NCI-H510A (cell line): ENCODE measurements at places on chromosomes 5 and 9.

DNA sequence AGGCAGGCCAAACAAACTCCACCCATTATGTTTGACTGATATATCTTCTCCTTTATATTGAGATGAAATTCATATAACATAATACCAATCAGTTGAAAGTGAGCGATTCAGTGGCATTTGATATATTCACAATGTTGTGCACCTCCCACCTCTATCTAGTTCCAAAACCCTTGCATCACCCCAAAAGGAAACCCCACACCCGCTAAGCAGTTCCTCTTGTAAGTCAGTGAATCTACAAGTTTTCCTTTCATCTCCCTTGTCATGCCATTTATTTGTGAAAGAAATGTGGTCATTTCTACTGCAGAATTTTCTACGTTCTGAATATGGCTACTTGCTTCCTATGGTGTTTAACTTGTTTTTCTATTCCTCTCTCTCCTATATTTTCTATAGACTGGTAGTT, 99.4 kb upstream of the PTPN3 start:
- no peak for DNase-seq

DNA sequence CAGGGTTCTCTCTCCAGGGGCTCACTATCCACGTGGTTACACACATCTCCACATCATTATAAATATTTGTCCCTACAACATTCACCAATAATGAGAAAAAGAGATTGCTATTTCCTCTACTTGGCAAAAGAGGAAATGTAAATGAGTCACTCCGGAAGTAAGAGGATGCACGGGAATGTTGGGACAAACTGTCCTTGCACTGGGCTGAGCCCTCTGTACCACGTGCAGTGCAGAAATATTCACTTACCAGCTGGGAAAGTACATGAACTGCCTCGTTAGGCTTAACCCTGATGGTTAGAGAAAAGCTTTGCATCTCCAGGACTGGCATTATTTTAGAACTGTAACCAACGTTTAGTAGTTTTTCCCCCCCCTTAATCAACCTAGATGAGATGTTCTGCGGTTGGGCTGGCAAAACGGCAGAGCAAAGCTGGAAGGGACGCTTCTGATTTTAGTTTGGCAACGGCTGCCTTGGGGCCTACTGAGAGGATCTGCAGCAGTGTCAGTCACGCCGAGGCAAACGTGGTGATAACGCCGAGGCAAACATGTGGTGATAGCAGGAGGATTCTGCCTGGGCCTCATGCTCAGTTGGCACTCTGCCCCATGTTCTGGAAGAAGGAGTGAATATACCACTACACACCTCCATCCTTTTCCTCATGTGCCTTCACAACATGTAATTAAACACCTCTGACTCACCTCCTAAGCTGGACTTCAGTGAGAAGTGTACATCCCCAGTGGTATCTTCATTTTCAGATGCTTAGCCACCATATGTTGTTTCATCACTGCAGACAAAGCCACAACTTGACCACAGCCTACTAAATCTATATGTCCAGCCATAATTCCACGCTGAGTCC, 661.4 kb upstream of the KLF4 start:
- DNase-seq = no peak

- no peak for DNase-seq
Measured at GRCh38 chr5:53376853-53377252, 103.6 kb upstream of the FST start.

DNA sequence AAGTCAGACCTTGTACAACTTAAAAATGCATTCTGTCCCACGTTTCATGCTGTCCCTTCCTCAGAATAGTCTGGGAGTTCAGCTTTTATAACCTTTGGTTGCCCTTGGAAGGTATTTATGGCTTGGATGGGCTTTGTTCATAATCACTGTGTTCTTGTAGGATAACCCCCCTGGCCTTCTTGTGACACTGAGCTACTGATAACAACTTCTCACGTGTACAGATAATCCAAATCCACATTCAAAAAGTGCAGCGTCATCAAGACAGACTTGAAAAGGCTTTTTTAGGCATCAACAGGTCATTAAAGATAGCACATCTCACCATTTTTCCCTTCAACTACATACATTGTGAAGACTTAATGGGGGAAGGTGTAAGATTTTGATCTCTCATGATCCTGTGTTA, 42.0 kb downstream of the SLC1A3 start:
- no peak for DNase-seq

DNA sequence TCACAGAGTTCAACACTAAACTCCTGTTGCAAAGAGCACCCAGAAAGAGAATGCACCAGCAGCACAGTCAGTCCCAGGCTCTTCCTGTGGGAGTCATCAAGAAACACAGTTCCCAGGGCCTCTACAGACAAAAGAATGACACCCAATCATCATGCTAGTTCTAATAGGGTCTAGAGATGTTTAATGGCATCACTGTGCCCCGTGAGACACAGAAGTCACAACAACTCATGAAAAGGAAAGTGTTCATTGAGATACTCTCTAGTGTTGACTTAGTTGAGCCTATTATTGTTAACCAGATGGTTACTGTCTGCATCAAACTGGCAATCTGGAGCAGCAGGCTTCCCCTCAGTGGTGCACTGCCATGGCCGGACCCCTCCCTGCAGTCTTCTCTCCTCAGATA, 1.6 kb downstream of the KLHL3 start:
- DNase-seq = no peak

DNA sequence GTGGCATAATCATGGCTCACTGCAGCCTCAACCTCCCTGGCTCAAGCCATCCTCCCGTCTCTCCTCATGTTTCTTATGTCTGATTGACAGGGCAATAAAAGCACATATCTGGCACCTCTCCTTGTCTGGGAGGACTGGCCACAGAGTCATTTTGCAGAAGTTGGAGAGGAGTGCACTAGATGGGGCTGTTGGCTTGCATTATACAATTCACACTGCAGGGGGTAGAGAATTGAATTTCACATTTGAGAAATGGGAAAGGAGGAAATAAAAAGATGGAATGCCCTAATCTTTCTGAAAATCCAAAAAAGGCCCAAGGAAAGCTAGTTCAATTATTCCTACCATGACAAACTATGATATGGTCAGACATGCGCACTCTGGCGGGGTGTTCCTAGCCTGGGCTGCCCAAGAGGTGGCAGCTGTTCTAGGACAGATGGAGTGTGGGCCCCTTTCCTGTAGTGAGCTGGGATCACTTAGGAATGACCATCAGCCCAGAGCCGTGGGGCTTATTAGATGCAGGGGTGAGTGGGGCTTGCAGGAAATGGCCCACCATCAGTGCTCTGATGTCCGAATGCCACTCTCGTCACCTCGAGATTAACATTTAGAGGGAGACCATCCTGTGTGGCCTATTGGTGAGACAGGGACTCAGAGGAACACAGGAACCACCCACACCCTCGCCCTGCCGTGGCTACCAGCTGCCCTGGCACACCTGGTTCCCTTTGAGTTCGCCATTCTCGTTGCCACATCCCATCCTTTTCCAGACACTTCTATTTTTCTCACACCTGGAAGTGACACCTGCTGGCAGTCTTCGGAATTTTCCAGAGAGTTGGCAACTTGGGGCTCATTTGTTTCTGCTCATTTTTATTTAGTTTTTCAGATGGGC, 21.8 kb upstream of the ANKRD18A start:
- DNase-seq = no peak

DNA sequence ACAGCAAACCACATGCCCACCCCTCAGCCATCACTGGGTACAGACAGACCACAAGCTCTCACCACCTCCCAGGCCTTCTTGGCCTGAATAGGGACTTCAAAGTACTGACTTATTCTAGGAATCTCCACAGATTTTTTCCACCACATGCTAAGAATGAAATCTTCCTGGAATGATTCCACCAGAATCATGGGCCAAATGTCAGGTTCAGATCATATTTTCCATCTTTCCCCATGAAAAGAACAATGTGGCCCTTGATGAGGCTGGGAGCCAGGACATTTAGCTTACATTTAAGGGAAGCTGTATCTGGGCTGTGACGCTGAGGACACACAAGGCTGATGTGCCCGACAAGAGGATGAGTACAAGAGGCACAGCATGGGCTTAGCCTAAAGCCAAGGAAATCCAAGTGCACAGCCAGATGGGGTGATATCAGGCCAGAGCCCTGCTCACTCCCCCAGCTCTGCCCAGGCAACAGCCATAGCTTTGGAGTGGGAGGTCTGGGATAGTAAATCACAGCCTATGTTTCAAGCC, 28.1 kb downstream of the ACSL6 start:
- DNase-seq = no peak

DNA sequence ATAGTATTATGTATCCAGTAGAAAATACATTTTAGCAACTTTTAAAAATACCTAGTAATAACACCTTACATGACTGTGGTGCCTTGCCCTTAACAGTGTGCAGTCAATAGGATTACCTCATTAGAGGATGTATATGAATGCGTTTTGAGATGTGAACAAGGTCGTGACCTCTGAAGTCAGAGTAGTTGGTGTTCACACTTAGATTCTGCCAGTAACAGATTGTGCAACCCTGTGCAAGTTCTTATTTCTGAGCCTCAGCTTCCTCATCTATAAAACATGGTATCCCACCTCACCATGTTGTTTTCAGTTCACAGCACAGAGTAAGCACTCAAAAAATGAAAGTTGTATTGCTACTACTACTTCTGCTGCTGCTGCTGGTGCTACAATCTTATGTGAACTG, 347.3 kb downstream of the KDM4C start:
- no peak for DNase-seq

GRCh38 chr9:23823269-23823668, 2.8 kb downstream of the ELAVL2 start:
- no peak for DNase-seq

DNA sequence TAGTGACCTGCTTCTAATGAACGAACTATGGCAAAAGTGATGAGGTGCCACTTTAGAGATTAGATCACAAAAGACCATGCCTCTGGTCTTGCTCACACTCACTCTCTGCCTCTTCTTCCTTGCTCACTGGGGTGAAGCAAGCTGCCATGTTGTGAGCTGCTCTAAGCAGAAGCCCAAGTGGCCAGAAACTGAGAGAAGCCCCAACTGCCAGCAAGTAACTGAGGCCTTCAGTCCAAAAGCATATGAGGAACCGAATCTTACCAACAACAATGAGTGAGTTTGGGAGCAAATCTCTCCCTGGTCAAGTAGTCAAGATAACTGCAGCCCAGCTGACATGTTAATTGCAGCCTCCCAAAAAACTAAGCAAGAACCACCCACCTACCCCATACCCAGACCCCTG, 126.0 kb upstream of the ACO1 start:
- DNase-seq = no peak

GRCh38 chr9:98708103-98708932, 417 bp downstream of the GABBR2 start:
- DNase-seq = no peak

DNA sequence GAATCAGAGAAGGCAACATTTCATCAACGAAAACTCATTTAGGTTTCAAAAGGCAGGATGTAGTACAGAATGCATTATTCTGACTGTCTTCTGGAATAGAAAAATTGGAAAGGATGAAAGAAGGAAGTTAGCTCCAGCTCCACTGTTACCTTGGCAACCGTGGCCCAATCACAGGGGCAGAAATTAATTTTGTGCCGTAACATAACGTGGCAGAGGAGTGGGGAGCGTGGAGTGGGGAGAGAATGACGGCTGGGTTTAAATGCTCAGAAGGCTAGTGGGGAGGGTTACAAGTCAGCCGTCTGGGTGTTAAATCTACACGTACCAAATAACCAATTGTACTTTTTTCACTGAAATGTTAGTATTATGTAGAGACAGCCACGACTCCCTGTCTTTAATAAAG, 32.3 kb upstream of the EQTN start:
- DNase-seq = no peak

- no peak for DNase-seq
Measured at GRCh38 chr5:34571677-34572041, 84.5 kb upstream of the RAI14 start.

DNA sequence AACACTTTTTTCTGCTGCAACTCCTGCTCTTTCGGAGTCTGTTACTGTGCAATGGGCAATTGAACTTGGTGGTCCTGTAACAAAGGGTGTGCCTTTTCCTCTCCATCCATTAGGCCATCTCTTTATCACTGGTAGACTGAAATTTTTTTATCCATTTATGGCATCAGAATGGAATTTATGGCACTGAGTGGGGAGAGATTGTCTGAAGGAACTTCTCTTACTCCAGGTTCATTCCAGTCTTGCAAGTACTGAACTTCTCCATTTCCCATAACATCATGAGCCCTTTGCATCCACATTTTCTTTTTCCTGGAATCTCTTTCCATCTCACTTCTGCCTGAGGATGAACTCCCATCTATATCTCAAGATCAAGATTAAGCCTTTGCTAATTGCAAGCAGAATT, 10.0 kb downstream of the SLC46A2 start:
- no peak for DNase-seq

DNA sequence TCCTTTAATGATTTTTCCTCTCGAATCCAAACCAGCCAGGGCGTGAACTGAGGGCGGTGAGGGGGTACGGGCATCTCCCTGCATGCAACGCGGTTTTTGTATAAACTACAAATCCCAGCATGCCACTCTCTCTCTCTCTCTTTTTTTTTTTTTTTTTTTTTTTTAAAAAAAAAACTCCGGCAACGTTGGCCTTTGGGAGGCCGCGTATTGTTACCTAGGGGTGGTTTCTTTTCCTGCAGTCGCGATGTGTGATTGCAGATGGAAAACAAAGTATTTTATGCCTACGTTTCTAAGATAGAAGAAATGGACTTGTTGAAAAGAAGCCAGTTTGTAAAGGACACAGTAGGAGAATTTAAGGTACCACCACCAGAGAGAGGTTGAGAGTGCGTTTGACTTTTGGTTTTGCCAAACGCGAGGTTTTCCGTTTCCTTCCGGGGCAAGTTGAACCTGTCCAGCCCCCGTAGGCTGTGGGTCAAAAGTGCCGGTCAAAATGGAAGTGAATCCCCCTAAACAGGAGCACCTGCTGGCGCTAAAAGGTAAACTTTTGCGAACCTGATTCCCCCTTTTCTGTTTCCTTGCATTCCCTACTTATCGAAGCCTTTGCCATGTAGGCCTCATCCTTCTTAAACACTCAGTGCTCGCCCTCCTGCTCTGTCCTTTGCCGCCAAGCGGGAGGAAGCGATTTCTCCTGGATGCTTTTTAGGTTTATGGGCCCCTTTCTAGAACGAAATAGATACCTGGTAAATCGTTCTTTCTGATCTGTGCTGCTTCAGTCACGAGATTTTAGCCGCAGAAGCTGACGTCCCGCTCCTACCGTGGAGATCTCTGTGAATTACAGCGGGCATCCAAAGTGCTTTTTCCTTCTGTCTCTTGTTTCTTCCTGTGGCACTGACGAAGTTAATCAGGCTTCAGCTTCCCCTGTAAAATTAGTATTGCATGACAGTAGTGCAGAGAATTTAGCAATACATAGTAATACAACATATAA, at the start of the genes SHLD3 and TRAPPC13:
Gene SHLD3 (plus strand): TSS at position 457 of the 985 bp plus-strand sequence. CDS start 4,561 bp downstream, outside the sequence.
Gene TRAPPC13 (plus strand): TSS at position 457 of the 985 bp plus-strand sequence. CDS start 34 bp downstream, at position 491.
- DNase-seq = peak; percentile 44

DNA sequence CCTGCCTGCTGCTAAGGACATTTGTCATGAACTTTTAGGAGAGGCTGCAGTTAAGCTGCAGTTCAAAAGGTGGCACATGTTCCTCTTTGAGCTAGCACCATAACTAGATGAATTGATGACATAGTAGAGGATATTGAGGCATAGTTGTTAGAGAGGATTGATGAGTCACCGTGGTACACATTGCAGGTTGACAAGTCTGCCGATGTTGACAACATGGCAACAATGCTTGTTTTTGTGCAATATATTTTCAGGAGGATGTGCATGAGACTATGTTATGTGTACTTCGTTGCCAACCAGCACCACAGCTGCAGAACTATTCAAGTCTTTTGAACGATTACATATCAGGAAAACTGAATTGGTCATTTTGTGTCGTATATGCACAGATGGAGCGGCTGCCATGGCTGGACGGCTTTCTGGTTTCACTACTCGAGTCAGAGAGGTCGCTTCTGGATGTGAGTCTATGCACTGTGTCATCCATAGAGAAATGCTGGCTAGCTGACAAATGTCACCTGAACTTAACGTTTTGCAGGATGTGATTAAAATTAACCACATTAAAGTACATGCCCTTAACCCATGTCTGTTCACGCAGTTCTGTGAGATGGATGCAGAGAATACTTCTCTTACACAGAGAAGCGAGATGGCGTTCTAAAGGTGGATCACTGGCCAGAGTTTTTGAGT, 24.2 kb downstream of the ANP32B start:
- DNase-seq = no peak
